ENCODE measurements at places on chromosomes 6 and 20. TPM values are rescaled to one million over a fixed set of nuclear protein-coding genes. Genes with fewer than 3 reads are reported as not detected.
A peak's percentile ranks its signal among the peaks of the same experiment; 100 is the strongest.

- DNase-seq: no peak
Observed at GRCh38 chr6:86848986-86849385, 88.3 kb upstream of the HTR1E start.

DNA sequence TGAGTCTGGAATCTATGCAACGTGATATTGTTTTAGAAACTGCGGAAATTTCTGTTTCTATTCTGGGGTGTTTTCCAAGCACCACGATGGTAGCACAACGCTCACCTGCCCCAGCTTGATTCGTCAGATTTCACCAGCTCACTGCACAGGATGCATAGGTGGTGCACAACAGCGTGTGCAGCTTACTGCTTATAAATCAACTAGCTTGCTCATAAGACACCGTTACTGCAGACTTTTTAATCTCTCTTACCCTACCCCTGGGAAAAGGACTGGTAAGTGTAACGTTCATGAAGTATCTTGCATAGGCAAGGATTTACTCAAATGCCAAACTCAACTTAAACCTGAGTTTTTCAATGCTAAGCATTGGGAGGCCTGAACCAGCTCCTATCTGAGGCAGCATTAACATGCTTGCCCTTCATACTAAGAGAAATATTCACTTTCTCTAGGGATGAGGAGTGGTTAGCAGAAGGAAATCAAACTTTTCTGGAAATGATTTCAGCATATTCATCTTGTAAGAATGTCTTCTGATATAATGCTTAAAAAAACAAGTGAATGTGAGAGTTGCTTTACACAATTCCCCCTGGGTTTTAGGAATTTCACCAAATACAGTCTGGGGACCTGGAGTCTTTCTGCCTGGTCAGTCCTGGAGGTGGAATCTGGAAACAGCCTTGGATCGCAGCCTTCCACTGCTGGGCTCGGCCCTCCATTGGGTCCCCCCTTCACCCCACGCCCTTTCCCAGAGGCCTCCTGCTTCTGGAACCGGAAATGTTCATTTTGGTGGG, 100.6 kb downstream of the DACT2 start:
- DNase-seq: no peak

DNA sequence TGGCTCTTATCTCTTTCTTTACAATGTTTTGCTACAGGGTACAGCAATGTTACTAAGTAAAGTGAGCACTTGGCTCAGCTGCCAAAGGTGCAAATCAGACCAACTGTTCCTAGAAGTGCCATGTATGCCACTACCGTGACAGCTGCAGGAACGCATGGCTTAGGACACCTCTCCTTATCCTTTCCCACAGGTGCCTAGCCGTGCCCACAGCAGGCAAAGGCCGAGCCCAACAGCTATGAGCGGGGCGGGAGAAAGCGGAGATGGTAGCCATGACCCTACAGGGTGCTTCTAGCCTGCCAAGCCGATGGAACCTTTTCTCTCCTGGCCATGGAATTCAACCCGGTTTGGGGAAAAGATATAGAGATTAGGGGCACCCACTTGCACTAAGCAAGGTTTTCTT, 97.1 kb downstream of the FAXC start:
- no peak for DNase-seq

DNA sequence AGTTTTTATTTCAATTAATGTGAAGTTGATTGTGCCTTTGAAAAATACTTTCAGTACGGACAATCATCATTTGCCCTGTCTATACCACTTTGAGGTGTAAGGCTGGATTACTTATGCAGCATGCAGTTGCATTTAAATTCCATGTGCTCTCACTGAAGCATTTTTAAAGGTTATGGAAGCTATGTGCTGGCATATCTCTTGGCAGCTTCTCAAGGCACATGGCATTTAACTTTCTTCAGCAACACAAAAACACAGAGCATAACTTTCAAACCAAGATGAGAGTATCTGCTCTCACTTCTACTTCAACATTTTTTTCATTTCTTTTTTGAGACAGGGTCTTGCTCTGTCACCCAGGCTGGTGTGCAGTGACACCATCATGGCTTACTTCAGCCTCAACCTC, 360.6 kb upstream of the RUNX2 start:
- no peak for DNase-seq

GRCh38 chr6:91268941-91269340, 682.1 kb upstream of the MAP3K7 start:
- no peak for DNase-seq

DNA sequence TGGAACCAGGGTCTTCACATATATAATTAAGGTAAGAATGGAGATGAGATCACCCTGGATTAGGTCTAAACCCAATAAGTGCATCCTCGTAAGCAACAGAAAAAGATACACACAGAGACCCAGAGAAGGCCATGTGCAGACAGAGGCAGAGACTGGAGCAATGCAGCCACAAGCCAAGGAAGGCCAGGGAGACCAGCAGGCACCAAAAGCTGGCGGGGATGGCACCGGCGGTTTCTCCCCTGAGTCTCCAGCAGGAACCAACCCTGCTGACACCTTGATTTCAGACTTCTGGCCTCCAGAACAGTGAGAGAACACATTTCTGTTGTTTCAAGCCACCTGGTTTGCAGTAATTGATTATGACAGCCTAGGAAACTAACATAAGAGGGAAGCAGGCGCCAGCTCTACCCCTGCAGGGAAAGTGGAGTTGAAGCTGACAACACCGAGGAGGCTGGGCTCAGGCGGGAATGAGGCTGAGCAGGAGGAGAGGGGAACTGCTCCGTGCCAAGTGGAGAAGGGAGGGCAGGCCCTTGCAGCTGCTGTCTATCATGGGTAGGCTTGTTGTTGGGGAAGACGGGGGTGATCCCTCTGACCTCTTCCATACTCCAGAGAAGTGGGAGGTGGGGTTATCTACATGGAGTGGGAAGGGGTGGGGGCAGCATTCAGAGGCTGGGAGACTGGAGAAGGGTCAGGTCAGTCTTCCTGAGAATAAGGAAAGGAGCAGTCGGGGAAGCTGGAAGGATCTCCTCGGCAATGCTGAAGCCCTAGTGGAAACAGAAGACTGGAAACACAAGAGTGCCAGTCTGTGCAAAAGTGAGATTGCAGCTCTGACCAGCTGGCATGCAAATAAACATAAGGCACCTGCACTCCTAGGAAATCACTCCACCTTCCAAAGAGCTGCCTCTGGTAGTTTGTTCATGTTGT, 72.7 kb downstream of the NFATC2 start:
- DNase-seq: no peak

DNA sequence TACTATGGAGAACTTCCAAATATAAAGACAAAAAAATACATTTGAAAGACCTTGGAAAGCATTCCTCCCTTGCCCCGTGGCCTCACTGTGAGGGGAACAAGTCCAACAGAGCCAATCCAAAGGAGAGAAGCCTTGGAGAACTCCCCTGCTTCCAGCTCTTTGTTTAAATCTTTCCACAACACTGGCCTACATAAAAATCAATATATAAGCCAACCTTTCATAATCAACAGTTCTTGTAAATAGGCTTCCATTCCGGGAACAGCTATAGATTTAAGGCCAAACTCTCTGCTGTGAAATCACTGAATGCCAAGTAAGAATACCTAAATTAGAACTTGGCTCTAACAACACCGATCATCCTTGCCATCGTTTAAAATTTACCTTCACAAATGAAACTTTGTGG, 242.1 kb downstream of the HACE1 start:
- DNase-seq: no peak

DNA sequence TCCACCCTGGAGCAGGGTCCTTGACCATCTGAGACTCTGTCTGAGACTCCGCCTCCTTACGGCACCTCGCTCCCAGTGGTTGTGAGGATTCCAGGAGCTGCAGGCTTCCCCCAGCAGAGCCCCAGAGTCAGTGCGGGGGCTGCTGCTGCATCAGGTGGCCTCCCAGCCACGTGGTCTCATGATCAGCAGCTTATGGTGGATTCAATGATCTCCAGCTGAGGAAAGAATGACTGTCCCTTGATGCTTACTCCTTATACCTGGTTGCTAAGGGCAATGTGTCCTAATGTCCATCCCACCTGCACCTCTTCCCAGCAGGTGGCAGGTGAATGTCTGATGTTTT, 40.0 kb downstream of the SLC22A1 start:
- DNase-seq: no peak

DNA sequence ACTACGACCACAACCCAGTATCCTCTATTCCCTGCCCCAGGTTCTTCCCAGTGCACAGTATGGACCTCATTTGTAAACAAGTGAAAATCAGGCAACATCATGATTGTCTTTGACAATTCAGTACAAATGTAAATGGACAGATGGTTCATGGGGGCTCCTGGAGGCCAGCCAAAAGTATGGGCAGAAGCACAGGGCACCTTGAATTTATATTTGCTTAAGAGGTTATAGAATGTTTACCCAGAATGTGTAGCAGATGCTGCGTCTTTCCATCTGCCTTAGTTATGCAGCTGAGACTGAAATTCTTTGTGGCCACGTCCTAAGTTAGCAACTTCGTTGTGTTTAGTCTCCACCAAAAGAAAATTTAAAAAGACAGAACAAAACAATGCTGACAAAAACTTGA, 559.6 kb upstream of the NRSN1 start:
- no peak for DNase-seq

GRCh38 chr6:87049779-87050178, 45.1 kb downstream of the CGA start:
- no peak for DNase-seq

DNA sequence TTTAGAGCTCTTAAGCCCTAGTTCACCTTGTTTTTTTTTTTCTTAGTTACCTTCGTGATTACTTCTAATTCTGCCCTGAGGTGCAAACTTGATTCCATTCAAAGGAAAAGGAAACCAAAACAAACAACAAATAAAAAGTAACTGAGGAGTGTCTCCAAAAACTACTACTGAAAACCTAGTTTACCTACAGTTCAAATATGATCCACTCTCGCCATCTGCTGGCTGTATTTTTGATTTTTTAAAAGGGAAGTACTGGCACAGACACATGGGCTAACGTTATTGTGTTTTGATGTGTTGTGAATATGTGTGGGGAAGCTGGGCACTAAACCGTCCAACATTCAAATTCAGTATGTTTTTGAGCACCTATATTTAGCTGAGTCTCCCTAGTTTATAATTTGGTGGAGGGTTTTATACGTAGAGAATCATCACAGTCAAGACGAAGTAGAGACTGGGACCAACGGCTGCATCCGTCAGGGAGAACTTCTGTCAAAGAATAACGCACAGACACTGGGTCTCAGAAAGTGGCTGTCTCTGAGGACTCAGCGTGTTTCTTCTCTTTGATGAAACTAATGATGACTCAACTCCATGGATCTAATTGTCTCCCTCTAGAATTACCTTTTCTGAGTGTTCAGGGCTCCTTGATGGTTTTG, 373.5 kb upstream of the BTBD3 start:
- no peak for DNase-seq

- no peak for DNase-seq
Observed at GRCh38 chr6:71393471-71393870, 104.9 kb downstream of the OGFRL1 start.

DNA sequence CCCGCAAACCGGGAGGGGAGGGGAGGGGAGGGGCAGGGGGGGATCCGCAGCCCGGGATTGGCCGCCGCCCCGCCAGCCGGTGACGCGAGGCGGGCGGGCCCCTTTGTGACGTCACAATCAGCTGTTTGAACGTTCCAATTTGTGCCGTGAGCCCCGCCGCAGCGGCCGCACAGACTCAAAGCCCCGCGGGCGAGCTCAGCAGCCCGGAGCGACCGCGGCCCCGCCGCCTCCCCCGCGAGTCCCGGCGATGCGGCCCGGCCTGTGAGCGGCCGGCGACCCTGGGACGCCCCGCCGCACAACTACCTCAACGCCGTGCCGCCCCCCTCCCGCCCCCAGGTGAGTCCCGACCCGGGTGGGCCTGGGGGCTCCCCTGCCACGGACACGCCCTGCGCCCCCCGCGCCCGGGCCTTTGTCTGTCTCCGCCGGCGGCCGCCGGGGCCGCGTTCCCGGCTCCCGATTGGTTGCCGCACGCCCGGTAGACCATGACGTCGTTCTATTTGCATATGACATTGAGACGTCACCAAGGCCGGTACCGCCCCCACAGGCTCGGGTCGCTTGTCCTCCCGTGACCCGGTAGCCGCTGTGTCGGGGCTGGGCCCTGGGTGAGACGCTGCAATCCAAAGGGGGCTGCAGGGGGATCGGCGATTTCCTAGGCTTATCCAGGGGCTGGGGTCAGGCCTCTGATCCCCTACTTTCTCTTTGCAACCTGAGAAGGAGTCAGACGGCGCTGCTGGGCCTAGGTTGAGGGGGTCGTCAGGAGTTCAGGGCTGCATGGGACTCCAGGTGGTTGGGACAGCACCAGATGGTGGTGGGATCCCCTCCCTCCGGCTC, at the start of gene TP53INP2:
Gene TP53INP2 (plus strand): TSS at position 168 of the 831 bp plus-strand sequence. CDS start 4,396 bp downstream, outside the sequence.
- DNase-seq: peak; percentile 82

GRCh38 chr6:25542984-25543910, 108.8 kb upstream of the SCGN start:
- DNase-seq: no peak

GRCh38 chr6:110822249-110822648, 7.0 kb upstream of the CDK19 start:
- DNase-seq: no peak

Gene NKX2-2
- not detected for total RNA-seq

Gene PDYN
- total RNA-seq: not detected

Gene REV3L
- total RNA-seq: 17.0 TPM

Gene SPINT4
- total RNA-seq: not detected

Gene SRSF12
- total RNA-seq: 0.78 TPM

Gene SIRPD
- 0.28 TPM for total RNA-seq

Gene HCK
- not detected for total RNA-seq

Gene CCM2L
- total RNA-seq: not detected

Gene IGF2R
- total RNA-seq: 74.9 TPM

Gene FKBP1C
- 1.5 TPM for total RNA-seq
